ENCODE measurements at places on chromosomes 1 and 21.
A peak's percentile ranks its signal among the peaks of the same experiment; 100 is the strongest.

GRCh38 chr1:39845569-39846566 is 37.4 kb downstream of the TRIT1 start:
- DNase-seq, result peak; percentile 96

DNA sequence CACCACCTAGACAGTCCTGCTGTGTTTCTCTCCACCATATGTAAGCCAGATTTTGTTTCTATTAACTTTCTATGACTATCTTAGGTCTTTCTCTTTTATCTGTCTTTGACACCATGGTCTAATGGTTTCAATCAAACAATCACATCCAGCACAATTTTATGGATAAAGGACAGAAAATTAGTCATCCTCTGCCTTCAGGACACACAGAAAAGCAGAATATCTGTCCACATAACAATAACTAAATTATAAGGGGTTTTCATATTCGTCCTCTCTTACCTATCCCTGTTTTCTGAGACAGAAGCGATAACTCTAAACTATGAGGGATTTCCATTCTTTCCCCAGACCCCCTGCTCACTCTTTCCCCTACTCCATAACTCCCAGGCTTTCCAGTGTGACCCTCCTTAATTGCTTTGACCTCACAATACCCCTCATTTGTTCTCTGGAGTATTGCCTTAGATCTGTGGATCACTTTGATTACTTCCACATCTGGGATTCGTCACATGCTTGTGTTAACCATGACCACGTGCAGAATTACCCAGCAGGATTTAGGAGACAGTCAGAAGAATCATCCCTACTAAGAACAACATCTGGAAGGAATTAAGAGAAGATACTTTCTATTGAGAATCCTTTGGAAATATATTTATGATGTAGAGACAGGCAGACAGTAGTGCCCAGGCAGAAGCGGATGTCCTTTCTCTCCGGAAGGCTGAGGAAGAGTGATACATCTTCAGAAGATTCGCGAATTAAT is 108.2 kb upstream of the GREM2 start:
- no peak for DNase-seq

- DNase-seq, result no peak
Measured at GRCh38 chr1:203627398-203627797, 766 bp downstream of the ATP2B4 start.

DNA sequence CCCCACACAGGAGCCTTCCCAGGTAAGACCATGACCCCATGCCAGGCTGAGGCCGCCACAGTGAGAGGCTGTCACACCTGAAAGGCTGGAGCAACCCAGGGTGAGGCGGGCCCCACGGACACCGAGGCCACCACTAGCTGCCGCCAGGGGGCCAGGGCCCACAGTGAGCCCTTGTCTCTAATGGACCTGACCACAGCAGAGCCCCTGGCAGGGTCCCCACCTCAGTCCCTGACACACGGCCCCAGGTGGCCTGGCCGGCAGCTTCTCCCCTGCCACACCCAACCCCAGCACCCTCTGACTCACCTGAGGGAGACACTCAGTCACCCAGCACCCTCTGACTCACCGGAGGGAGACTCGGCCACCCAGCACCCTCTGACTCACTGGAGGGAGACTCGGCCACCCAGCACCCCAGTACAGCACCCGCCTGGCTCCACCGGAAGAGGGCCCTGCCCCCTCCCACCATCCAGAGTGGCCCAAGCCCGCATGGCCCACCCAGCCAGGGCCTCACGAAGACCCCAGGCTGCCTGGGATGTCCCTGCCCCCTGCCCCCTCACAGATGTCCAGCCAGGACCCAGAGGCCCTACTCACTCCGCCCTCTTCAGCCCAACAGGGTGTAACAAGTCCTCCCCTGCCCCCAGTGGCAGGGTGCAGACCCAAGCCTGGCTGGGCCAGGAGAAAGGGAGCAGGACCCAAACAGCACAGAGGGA is 4.4 kb downstream of the DVL1 start:
- no peak for DNase-seq

- DNase-seq, result no peak
Measured at GRCh38 chr1:18953731-18954231, 2.7 kb downstream of the IFFO2 start.

DNA sequence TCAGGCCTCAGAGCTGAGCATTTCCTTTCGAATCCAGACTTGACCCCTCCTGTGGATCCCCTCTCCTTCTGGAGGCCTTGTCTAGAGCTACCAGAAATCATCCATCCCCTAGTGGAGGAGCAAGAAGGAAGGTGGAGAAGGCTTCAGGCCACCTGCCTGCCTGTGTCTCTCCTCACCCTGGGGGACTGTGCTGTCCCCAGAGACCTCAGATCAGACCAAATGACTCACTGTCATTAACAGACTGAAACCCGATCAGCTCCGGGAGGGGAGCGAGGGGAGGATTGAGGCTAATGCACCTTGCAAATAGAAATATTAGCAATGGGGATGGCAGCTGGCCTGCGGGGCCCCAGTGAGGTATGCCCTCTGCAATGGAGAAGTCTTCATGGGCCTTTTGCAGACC is 2.1 kb downstream of the MYBPH start:
- DNase-seq, result no peak

GRCh38 chr1:226697929-226698544 is 41.0 kb downstream of the ITPKB start:
- no peak for DNase-seq

GRCh38 chr21:21915816-21916215 is 917.6 kb downstream of the NCAM2 start:
- no peak for DNase-seq

DNA sequence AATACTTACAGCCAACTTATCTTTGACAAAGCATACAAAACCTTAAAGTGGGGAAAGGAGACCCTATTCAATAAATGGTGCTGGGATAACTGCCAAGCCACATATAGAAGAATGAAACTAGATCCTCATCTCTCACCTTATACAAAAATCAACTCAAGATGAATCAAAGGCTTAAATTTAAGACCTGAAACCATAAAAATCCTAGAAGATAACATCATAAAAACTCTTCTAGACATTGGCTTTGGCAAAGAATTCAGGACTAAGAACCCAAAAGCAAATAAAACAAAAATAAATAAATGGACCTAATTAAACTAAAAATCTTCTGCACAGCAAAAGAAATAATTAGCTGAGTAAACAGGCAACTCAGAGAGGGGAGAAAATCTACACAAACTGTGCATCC is 335.6 kb upstream of the PBX1 start:
- DNase-seq, result no peak

DNA sequence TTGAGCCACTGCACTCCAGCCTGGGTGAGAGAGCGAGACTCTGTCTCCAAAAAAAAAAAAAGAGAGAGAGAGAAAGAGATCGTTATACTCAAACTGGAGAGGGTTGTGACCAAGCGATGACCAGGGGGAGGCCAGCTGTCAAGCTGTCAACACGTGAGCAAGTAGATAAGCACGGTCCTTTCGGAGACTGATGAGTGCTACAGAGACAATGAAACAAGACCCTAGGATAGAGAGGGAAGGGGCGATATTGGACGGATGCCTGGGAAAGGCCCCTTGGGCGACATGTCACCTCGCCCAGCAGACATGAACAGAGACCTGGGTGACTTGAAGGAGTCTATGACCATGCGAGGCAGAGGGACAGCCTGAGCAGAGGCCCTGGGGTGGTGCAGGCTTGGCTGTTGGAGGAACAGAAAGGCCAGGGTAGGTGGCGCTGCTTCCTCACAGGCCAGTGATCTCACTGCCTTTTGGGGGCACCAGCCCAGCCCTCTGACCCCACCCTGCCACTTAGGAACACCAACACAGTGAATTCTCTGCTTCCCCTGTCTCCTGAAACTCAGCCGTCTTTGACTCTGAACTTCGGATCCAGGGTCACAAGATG is 100.8 kb upstream of the IFFO2 start:
- DNase-seq, result no peak

DNA sequence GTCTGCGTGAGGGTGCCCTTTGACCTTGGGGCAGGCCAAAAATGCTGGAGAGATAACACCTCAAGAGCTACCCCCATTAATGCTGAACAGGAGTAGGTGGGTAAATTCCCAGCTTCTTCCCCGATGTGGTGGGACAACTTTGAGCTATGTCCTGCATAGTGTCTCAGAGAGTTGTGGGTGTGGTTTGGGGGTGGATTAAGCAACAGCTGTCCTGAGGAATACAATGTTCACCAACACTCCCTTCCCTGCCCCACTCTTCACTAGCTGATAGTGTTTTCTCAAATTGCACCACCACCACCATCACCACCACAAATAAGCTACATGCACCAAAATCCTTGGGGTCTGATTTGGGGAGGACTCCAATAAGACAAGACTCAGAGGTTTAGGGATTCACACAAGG is 258.4 kb downstream of the HLX start:
- DNase-seq, result no peak

DNA sequence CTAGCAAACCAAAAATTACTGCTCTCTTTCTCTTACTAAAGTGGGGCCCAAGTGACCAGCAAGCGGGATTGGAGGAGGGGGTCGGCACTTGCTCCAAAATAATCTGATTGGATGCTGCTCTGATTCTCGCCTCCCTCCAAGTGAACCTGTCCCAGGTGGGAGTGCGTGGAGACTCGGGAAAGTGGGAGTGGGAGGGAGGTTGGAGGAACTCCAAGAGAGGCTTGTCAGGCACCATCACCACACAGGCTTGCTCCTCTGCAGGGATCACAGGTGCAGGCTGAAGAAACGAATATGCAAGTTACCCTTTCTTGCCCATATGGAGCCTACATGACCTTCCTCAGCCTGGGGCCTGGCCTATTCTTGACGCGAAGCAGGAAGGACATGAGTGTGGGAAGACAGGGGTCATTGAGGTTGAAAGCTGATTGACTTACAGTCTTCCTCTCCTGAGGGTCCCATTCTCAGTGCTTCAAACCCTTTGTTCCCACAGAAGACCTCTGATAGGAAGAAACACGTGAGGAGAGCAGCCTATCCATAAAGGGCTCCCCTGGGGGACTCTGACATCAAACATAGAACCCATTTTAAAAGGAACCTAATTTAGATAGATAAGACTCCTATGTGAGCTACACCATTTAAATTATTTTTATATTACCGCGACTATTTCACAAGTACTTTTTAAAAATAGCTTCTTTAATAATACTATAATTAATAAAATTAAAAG is 14.2 kb downstream of the RGS8 start:
- no peak for DNase-seq

DNA sequence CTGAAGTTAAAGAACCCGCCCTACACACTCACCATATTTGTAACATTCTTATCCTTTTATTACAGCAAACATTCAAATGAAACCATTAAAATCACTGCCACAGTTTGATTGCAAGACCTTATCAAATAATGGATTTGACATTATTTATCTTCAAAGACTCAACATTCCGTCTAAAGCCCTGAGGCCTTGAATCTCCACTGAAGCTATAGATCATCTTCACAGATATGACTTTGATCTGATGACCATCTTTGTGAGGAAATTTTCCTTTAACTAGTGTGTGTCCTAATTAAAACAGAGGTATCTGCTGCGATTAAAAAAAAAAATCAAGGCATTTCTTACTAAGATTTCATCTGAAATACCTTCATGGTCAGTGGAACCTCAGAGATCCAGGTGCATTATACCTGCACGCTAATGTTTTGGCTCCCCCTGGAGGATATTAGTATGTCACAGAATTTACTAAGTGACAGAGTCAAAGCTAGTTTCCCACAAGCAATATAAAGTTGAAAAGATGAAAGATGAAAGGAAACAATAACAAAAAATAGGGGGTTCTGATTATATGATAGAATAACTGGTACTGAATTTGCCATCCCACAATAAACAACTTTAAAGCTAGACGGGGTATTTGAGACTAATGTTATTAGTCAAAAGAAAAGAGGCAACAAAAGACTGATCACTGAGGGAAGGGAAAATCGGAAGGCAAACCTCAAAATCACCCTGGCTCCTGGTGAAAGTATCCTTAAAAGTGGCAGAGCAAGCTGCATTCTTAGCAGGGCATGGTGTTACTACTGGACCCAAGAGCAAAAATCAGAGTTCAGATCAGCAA is 923.4 kb downstream of the NCAM2 start:
- DNase-seq, result peak; percentile 44

DNA sequence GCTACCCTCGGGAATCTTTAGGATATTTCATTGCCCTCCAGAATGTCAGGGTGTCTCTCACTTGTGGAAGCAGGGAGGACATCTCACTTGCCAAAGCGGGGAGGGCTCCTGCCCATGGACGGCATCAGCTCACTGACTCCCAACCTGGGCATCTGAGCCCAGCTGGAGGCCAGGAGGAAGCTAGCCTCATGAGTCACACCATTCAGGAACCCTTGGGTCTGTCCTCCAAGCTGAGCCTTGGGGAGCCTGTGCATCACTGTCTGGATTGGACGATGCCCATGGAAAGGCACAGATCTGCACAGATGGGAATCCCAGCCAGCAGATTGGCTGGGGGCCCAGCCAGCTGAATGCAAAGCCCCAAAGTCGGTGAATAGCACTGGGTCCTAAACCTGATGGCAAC is 25.2 kb downstream of the WNT3A start:
- no peak for DNase-seq

GRCh38 chr1:181001091-181001780 is 21.4 kb downstream of the STX6 start:
- no peak for DNase-seq

GRCh38 chr1:47471163-47471562 is 33.3 kb downstream of the FOXD2 start:
- DNase-seq, result no peak

GRCh38 chr1:19967808-19968207 is 11.6 kb downstream of the PLA2G2A start:
- DNase-seq, result no peak

GRCh38 chr1:109642626-109643025 is 13.3 kb upstream of the GSTM4 start:
- no peak for DNase-seq

DNA sequence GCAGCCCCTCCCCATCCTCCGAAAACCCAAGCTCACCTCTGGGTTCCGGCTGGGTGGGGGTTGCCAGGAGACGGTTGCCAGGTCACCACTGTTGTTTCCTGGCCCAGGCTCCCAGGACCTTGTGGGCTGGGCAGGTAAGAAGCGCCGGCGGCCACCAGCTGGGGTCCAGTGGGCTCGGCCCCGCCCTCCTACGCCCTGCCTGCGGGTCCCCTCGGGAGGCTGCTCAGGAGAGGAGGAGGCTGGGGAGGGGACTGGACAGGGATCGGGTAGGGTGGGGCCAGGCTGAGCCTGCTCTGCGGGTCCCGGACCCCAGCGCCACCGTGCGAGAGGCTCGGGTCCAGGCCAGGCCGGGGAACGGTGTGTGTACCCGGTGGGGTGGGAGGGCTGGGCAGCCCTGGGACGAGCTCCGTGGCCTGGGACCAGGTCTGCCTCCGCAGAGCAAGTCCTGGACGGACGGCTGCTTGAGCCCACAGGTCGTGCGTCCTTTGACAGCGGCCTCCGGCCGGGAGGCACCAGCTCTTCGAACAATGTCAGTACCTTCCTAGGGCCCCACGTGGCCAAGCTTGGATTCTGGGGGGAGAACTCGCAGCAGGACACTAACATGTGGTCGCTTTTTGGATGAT is at the start of gene TTLL10:
TTLL10 (plus strand) TSS at position 88 of the 623 bp plus-strand sequence. CDS start 5,336 bp downstream, outside the sequence.
- peak; percentile 32 for DNase-seq

- no peak for DNase-seq
Measured at GRCh38 chr1:192654591-192655251, 18.8 kb downstream of the RGS13 start.

DNA sequence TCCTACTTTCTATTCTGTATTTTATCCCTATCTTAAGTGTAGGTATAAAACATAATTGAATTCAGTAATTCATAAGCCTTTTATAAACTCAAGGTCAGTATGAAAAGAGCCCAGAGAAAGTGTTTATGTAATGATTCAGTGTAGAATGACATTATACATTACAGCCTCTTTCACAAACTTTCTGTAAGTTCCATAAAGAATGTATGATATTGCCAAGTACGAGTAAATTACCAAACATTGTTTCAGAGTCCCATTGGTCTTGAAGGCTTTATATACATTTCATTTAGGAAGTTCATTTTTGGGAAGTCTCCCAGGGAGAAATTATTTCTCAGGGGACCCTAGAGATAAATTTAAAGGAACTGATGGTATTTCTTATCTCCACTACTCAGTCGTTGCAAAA is 37.8 kb upstream of the VAMP3 start:
- peak; percentile 34 for DNase-seq
